Upper lobe of right lung (tissue), 1 donor: ENCODE measurements at places on chromosomes 3 and 15. TPM values are rescaled to one million over a fixed set of nuclear protein-coding genes. Genes with fewer than 3 reads are reported as not detected.

DNA sequence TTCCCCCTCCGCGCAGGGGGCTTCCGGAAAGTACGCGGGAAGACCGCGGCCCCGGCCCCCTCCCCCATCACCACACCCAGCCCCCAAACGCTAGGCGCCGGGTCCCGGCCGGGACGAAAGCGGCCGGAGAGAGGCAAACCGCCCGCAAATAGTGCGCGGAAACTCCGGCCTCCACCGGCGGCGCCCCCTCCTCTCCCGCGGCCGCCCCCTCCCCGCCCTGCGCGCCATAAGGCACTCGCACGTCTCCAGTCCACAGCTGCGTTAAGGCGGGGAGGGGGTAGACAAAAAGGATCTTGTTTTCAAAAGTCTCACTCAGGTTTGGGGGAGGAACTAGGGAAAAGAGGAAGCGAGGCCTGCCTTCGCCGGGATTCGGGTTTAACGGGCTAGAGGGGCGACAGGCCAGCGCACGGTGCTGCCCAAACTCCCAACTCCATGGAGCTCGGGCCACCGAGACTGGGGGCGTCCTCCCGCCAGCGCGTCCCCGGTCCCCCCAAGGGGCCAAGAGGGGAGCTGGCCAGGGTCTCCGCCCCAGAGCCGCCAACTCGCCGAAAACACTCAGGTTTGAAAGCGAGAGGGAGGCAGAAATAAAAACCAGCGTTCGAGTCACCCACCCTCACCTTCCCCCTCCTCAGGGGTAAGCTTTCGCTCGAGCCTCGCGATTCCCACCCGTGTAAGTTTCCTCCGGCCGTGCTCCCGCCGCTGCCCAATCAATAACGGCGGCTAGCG lies 1.8 kb downstream of the ANP32A start:
- peak overlapping the region; percentile 96 for H3K4me3 ChIP-seq
- peak; percentile 85 for DNase-seq
- no peaks in the 10 kb centered on the region for H3K36me3 ChIP-seq
- H3K27me3 ChIP-seq = no peaks in the 10 kb centered on the region

- no peaks in the 10 kb centered on the region for H3K36me3 ChIP-seq
- DNase-seq = no peak
- no peaks in the 10 kb centered on the region for H3K27me3 ChIP-seq
Observed at GRCh38 chr15:29382862-29383261, 113.2 kb upstream of the NSMCE3 start.

- no peak for DNase-seq
- H3K4me3 ChIP-seq = no peak overlapping the region
- no peaks in the 10 kb centered on the region for H3K27me3 ChIP-seq
Observed at GRCh38 chr3:149489060-149489690, 14.7 kb downstream of the TM4SF4 start.

- peaks cover 60% of the 10 kb centered on the region for H3K36me3 ChIP-seq
- H3K27ac ChIP-seq = no peak overlapping the region
- H3K4me1 ChIP-seq = no peaks in the 10 kb centered on the region
Observed at GRCh38 chr3:46999516-47000197, 20.2 kb downstream of the NBEAL2 start.

DNA sequence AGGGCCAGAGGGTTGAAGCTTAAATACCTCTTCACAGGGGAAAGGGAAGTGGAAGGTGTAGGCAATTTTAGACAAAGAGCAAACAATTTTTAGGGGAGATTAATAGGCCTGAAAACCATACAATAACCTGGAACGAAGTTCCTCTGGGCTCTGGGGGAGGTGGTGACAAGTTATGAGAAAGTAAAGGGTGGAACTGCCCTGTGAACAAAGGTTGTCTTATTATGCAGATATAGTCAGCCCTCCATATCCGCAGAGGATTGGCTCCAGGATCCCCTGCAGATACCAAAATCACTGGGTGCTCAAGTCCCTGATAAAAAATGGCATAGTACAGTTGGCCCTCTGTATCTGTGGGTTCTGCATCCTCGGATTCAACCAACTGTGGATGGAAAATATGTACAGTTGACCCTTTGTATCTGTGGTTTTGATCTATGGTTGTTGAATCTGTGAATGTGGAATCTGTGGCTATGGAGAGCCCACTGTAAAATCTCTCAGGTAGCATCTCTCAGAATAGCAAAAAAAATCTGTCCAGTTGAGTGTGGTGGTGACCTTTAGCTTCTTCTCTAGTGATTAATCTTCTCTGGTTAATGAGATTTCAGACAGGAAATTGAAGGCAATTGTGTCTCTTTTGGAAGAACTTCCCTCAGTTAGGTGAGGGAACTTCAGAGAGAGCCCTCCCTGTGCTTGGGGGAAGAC lies 40.2 kb downstream of the CLEC3B start:
- no peak overlapping the region for H3K4me3 ChIP-seq
- DNase-seq = no peak
- H3K27me3 ChIP-seq = no peaks in the 10 kb centered on the region
- peaks cover 10% of the 10 kb centered on the region for H3K4me1 ChIP-seq

- H3K4me1 ChIP-seq = no peaks in the 10 kb centered on the region
- peaks cover 5% of the 10 kb centered on the region for H3K36me3 ChIP-seq
- DNase-seq = no peak
- H3K4me3 ChIP-seq = no peak overlapping the region
Observed at GRCh38 chr15:72706266-72706665, 20.3 kb downstream of the BBS4 start.

DNA sequence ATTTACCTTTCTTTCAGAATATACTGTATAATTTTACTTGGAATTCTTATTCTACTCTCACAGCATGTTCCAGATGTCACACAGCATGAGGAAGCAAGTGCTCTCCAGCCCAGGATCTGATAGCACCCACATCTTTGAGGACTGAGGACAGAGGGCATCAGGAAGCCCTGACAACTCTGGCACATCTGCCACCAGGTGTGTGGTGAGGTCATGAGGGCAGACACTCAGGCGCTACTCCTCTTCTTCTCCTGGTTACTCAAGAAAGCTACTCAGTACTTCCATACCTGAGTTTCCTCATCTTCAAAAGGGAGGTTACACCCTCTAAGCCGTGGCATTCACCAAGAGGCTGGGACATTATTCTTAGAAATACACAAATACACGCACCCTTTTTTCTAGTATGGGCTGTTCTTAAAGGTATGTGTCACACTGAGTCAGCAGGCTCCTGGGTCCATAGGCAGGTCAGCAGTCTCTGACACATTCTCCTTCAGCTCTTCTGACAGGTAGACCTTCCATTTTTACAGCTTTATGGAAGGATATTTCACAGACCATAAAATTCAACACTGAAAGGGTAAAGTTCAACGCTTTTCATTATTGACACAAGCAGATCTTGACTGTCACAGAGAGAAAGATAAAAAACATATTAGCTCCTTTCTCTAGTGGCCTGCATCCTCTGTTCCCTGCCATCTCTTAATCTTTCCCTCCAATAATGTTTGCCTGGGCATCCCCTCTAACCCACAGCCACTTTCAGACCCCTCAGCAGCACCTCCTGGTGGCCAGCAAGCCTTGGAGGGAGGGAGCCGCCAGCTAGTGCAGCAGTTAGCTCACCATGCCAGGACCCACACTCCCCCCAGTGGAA lies 103.2 kb upstream of the TJP1 start:
- peaks cover 20% of the 10 kb centered on the region for H3K4me1 ChIP-seq
- no peaks in the 10 kb centered on the region for H3K36me3 ChIP-seq
- peak; percentile 72 for DNase-seq
- H3K27me3 ChIP-seq = no peaks in the 10 kb centered on the region
- no peak overlapping the region for H3K4me3 ChIP-seq
- H3K27ac ChIP-seq = peak overlapping the region; percentile 20

DNA sequence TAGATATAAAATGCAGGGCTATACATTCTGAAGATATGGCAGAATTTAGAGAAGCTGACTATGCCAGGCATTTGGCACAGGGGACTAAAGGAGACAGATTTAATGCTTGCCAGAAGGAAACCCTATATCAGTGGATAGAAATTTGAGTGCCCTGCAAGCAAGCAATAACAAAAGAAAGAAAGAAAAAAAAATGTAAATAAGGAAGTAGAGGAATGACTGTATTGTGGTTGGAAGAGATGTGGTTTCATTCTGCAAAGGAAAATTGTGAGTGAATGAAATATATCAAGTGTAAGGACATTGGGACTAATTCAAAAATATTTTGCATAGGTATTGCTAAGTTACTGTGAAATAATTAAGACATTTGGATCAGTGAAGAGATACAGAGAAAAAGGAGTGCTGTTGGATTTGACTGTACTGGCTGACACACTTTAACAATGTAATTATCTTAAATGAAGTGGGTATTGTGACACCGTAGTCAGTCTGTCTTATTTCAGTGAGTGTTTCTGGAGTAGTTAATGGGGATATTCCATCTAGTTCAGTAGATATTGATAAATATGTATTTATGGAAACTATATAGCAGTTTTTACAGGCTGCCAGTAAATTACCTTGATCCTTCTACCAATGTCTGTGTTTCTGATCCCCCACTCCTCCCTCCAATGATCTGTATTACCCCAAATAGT lies 418.2 kb downstream of the CNTN4 start:
- no peak overlapping the region for H3K27ac ChIP-seq
- H3K4me3 ChIP-seq = no peak overlapping the region

- H3K27me3 ChIP-seq = no peaks in the 10 kb centered on the region
- H3K4me1 ChIP-seq = peaks cover 17% of the 10 kb centered on the region
- H3K4me3 ChIP-seq = no peak overlapping the region
- no peak for DNase-seq
- peaks cover 24% of the 10 kb centered on the region for H3K36me3 ChIP-seq
- no peak overlapping the region for H3K27ac ChIP-seq
Observed at GRCh38 chr15:45594319-45594718, 7.1 kb downstream of the BLOC1S6 start.

- H3K27ac ChIP-seq = no peak overlapping the region
- H3K4me3 ChIP-seq = no peak overlapping the region
- H3K4me1 ChIP-seq = no peaks in the 10 kb centered on the region
- H3K27me3 ChIP-seq = no peaks in the 10 kb centered on the region
- H3K36me3 ChIP-seq = no peaks in the 10 kb centered on the region
- DNase-seq = no peak
Observed at GRCh38 chr3:136547293-136547692, 204.9 kb downstream of the STAG1 start.

- no peak overlapping the region for H3K27ac ChIP-seq
- DNase-seq = no peak
- no peaks in the 10 kb centered on the region for H3K4me1 ChIP-seq
- no peaks in the 10 kb centered on the region for H3K27me3 ChIP-seq
Observed at GRCh38 chr15:38795471-38796245, 231.0 kb upstream of the RASGRP1 start.

ADCY5 gene
- 4.0 TPM for total RNA-seq
